Smooth muscle cell of the brain vasculature (primary cell): ENCODE measurements at places on chromosomes 3 and 15.

DNA sequence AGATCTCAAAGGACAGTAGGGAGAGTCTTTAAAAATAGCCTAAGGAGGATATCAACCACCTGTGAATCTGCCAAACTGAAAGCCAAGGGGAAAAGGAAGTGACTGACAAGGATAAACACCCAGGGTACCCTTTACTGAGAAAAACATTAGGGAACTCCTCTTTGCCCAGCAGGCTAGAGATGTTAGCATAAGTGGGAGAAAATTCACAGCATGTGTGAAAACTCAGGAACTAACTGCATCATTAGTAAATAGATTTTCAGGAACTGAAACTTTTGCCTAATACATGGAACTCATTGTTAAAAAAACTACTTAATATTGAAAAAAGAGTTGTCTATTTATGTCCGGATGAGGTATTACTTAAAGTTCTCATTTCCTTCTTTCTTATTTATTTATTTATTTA lies 375.5 kb downstream of the NTRK3 start:
- DNase-seq = no peak

GRCh38 chr3:194875581-194876402 lies 190.1 kb downstream of the FAM43A start:
- no peak for DNase-seq

DNA sequence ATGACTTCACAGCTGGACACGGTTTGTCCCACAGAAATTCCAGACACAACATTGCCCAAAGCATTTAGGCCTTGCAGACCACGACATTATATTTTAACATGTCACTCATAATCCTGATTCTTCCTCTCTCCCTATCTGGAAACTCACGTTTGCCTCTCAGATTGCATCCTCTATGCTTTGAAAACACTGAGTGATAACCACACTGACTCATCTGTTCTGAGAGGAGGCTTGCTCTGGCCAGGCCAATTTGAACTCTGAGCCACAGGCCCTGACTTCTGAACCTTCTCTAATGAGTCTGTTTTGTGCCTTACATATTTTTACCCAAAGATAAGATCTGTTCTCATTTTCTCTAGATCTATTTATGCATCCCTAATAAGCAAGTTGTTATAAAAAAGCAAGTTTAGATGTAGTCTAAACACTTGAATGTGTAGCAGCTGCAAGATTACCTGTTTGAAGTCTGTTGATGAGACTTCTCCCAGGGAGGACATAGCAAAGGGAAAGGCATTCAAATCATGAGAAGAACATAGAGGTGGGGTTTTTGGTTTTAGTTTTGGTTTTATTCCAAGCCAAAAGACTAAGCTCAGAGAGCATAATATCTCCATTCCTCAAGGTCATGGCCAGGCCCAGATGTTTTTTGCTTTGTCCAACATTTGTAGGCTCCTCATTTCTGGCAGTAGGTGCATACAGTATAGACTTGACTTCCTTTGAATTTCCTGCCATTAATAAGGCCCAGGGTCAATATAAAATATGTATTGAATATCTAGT lies 234.4 kb upstream of the LRTM1 start:
- DNase-seq = no peak

GRCh38 chr3:104132566-104133403 lies 1233.9 kb upstream of the ALCAM start:
- no peak for DNase-seq

GRCh38 chr15:32659340-32660155 lies 18.0 kb downstream of the SCG5 start:
- DNase-seq = peak; percentile 62

GRCh38 chr3:182083112-182083511 lies 371.4 kb downstream of the SOX2 start:
- no peak for DNase-seq

GRCh38 chr15:68218331-68218730 lies 11.2 kb downstream of the CLN6 start:
- no peak for DNase-seq

DNA sequence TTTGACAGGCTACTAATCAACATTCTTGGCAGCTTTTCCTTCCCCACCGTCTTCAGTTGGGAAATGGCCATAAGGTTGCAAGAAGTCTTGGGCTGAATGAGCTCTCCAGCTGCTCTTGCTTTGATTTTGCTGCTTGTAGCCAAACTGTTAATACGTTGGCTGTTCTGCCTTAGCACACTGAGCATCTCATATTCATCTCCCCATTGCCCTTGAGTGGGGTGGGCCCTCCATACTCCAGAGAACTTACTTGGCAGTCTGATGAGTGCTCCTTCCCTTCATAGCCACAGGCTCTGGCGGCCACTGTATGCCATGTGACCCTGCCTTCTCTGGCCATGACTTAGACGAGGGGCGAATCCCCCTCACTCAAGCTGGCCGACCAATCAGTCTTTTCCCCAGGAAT lies 25.8 kb upstream of the PAQR5 start:
- DNase-seq = no peak

- DNase-seq = peak; percentile 89
Observed at GRCh38 chr3:89179355-89180001, 72.1 kb downstream of the EPHA3 start.

DNA sequence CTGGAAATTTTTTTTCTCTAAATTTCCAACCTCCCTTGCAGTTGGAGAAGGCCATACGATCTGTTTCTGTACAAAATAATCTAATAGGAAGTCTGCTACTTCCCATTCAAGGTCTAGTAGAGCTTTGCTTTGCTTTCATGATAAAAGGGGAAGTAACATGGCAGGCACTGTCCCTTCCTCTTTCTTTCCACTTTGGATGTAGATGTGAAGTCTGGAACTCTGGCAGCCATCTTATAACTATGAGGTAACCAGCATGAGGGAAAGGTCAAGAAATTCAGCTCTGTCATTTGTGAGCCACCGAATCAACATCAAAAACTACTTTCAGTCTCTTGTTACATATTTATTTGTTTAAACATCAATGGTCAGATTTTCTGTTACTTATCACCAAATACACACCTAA lies 156.3 kb downstream of the MTHFS start:
- no peak for DNase-seq
